ENCODE measurements at places on chromosomes 1 and 21. TPM values are rescaled to one million over a fixed set of nuclear protein-coding genes. Genes with fewer than 3 reads are reported as not detected.
A peak's percentile ranks its signal among the peaks of the same experiment; 100 is the strongest.

DNA sequence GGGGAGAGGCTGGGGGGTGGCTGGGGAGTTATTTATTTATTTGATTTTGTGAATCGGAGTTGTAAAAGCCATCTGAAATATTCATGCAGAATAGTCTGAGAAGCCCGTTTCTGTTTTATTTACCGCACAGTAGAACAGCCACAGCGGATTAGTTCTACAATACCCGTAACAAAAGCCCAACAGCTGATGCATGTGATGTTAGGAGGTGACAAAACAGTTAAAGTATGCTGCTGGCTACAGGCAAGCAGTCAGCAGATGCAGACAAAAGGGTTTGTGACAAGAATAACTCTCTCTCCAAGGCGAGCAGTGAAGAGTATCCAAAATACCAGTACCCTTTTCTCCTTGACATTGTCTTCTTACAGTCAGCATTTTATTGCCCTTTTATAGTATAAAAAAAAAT lies 42.0 kb downstream of the PROX1 start:
- H3K27me3 ChIP-seq, result peaks cover 26% of the 10 kb centered on the region
- H3K27ac ChIP-seq, result no peak overlapping the region
- H3K4me3 ChIP-seq, result no peak overlapping the region
- no peaks in the 10 kb centered on the region for H3K36me3 ChIP-seq
- no peak for DNase-seq

DNA sequence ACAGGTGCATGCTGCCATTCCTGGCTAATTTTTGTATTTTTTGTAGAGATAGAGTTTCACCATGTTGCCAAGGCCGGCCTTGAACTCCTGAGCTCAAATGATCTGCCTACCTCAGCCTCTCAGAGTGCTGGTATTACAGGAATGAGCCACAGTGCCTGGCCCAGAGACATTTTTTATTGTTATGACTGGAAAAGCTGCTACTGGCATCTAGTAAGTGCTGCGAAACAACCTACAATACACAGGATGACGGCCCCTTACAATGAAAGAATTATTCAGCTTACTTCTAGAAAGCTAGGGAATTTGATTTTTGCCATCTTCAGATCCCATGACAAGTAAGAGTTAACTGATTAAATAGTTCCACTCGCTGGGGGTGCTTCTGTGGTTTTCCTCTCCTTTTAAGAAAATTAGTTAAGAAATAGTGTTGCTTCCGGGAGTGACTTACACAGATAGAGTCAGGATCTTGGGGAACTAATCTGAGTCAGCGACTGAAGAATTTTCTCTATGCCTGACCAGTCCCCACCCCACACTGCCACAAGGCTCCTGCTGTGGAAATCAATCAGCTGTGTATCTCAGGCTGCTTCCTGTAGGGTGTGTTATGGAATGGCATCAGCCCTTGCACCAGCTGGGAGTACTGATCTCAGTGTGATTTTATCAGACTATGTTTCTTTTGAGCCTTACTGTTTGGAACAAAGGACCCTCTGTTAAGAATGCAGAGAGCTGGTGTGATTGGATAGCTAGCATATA lies 93.0 kb upstream of the BMP8A start:
- peak overlapping the region; percentile 62 for H3K27ac ChIP-seq
- no peak for DNase-seq
- peaks cover 10% of the 10 kb centered on the region for H3K36me3 ChIP-seq

GRCh38 chr1:161304927-161305866 lies 4.6 kb downstream of the MPZ start:
- no peak for DNase-seq
- H3K36me3 ChIP-seq, result no peaks in the 10 kb centered on the region
- H3K4me3 ChIP-seq, result peak overlapping the region; percentile 98
- H3K27ac ChIP-seq, result peak overlapping the region; percentile 77
- no peaks in the 10 kb centered on the region for H3K27me3 ChIP-seq

DNA sequence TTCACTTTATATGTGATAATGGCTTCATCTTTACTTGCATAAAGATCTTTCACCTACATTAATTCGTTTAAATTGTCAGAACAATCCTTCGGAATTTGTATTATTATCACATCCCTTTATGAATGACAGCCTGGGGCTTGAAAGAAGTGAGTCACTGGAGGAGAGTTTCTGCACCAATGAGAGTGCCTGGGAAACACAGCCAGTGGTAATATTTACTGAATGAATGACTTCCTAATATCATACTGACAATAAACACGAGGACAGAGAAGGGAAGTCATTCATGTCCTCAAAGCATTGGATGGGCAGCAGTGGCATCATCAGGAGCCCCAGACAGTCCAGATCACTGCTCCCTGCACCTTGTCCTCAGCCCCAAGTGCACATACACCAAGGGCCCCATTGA lies 40.7 kb upstream of the PDE4B start:
- peaks cover 13% of the 10 kb centered on the region for H3K27me3 ChIP-seq
- no peak for DNase-seq
- no peaks in the 10 kb centered on the region for H3K4me1 ChIP-seq
- H3K27ac ChIP-seq, result no peak overlapping the region

- H3K27me3 ChIP-seq, result no peaks in the 10 kb centered on the region
- no peaks in the 10 kb centered on the region for H3K36me3 ChIP-seq
- H3K27ac ChIP-seq, result no peak overlapping the region
- DNase-seq, result no peak
- H3K4me3 ChIP-seq, result no peak overlapping the region
- H3K4me1 ChIP-seq, result no peaks in the 10 kb centered on the region
Observed at GRCh38 chr21:26769613-26770188, 75.5 kb downstream of the ADAMTS1 start.

DNA sequence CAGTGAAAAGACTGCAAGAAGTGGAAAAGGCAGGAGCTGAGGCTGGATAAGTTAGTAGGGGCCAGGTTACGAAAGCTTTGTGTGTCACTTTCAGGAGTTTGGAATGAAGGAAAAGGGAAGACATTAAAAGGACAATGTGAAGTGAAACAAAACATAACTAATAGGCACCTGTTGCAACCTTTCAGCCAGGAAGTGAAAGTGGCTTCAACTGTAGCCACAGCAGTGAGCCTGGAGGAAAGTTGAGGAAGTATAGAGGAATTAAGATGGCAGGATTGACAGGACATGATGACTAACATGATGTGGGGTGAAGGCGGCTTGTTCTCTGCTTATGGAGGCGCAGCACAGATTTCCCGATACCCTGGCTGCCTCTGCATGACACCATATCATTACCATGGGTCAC lies 68.9 kb downstream of the C4BPA start:
- no peak overlapping the region for H3K27ac ChIP-seq
- no peaks in the 10 kb centered on the region for H3K36me3 ChIP-seq
- peaks cover 3% of the 10 kb centered on the region for H3K4me1 ChIP-seq
- H3K27me3 ChIP-seq, result no peaks in the 10 kb centered on the region
- no peak overlapping the region for H3K4me3 ChIP-seq

GRCh38 chr1:18636596-18637508 lies 6.2 kb downstream of the PAX7 start:
- H3K36me3 ChIP-seq, result no peaks in the 10 kb centered on the region
- H3K27ac ChIP-seq, result no peak overlapping the region
- H3K27me3 ChIP-seq, result peaks cover 100% of the 10 kb centered on the region
- DNase-seq, result no peak

GRCh38 chr21:44272284-44272858 lies 10.7 kb upstream of the DNMT3L start:
- H3K27me3 ChIP-seq, result no peaks in the 10 kb centered on the region
- H3K4me1 ChIP-seq, result no peaks in the 10 kb centered on the region
- no peak overlapping the region for H3K27ac ChIP-seq
- no peak overlapping the region for H3K4me3 ChIP-seq
- no peaks in the 10 kb centered on the region for H3K36me3 ChIP-seq

GRCh38 chr1:34889705-34890104 lies 30.2 kb upstream of the SMIM12 start:
- no peak for DNase-seq
- peaks cover 14% of the 10 kb centered on the region for H3K36me3 ChIP-seq
- H3K27ac ChIP-seq, result no peak overlapping the region

GRCh38 chr1:1914101-1914970 lies 724 bp upstream of the CALML6 start:
- no peak overlapping the region for H3K4me3 ChIP-seq
- no peak overlapping the region for H3K27ac ChIP-seq
- H3K36me3 ChIP-seq, result no peaks in the 10 kb centered on the region
- no peaks in the 10 kb centered on the region for H3K27me3 ChIP-seq
- DNase-seq, result no peak

- no peak for DNase-seq
- no peak overlapping the region for H3K4me3 ChIP-seq
- H3K4me1 ChIP-seq, result peaks cover 8% of the 10 kb centered on the region
- H3K36me3 ChIP-seq, result peaks cover 5% of the 10 kb centered on the region
- peaks cover 58% of the 10 kb centered on the region for H3K27me3 ChIP-seq
Observed at GRCh38 chr1:236400061-236400603, 6.0 kb downstream of the EDARADD start.

DNA sequence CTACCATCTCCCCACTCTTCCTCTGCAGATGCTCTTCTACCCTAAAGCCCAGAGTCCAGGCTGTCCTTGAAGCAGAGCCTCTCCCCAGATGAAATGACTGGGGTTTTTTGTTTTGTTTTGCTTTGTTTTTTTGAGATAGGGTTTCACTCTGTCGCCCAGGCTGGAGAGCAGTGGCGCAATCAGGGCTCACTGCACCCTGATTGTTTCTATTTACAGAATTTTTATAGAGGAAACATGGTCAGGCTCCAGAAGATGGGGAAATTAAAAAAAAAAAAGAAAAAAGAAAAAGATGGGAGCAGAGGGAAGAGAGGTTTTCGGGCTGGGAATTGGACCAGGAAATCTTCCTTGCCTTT lies 43.7 kb upstream of the ZNF281 start:
- H3K36me3 ChIP-seq, result no peaks in the 10 kb centered on the region
- H3K4me3 ChIP-seq, result no peak overlapping the region
- no peaks in the 10 kb centered on the region for H3K27me3 ChIP-seq
- no peaks in the 10 kb centered on the region for H3K4me1 ChIP-seq
- no peak overlapping the region for H3K27ac ChIP-seq
- no peak for DNase-seq

GRCh38 chr1:45328680-45329079 lies 2.0 kb downstream of the HPDL start:
- H3K27me3 ChIP-seq, result no peaks in the 10 kb centered on the region
- no peak overlapping the region for H3K27ac ChIP-seq
- H3K36me3 ChIP-seq, result no peaks in the 10 kb centered on the region

DNA sequence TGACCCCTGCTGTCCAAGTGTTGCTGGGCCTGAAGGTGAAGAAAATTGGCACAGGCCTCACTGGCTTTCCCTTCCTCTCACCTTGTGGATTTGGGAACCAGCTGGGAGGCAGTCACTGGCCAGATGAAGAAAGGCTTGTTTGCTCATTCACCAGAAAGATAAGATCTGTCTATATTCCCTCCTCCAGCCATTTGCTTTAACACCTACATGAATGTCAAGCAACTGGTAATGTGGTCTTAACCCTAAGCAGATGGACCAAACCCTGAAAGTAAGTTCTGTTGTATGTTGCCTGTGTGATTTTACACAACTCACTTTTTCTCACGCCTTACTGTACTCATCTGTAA lies 10.3 kb upstream of the SRRM1 start:
- H3K4me1 ChIP-seq, result peaks cover 6% of the 10 kb centered on the region
- peaks cover 4% of the 10 kb centered on the region for H3K27me3 ChIP-seq
- no peaks in the 10 kb centered on the region for H3K36me3 ChIP-seq
- no peak overlapping the region for H3K27ac ChIP-seq

- no peak overlapping the region for H3K27ac ChIP-seq
- no peaks in the 10 kb centered on the region for H3K4me1 ChIP-seq
- H3K27me3 ChIP-seq, result no peaks in the 10 kb centered on the region
Observed at GRCh38 chr1:57485643-57486042, 61.8 kb upstream of the DAB1 start.

PGBD5 gene
- total RNA-seq, result not detected

GDAP2 gene
- total RNA-seq, result 22.5 TPM

Data from naive thymus-derived CD8-positive, alpha-beta T cell (primary cell).